ENCODE measurements at places on chromosomes 5 and 9.

DNA sequence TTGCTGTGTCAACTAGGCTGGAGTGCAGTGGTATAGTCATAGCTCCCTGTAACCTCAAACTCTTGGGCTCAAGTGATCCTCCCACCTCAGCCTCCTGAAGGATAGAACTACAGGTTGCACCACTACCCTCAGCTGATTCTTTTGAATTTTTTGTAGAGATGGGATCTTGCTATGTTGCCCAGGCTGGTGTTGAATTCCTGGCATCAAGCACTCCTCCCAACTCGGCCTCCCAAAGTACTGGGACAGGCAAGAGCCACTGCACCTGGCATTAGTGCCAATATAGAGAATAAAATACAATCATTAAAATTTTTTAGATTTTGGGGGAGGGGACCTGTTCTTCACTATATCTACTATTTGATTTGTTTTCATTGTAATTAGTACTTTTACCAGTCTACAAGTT lies 15.4 kb downstream of the PPIP5K2 start:
- no peak for DNase-seq

GRCh38 chr5:138840103-138840502 lies 35.0 kb downstream of the LRRTM2 start:
- DNase-seq: no peak

DNA sequence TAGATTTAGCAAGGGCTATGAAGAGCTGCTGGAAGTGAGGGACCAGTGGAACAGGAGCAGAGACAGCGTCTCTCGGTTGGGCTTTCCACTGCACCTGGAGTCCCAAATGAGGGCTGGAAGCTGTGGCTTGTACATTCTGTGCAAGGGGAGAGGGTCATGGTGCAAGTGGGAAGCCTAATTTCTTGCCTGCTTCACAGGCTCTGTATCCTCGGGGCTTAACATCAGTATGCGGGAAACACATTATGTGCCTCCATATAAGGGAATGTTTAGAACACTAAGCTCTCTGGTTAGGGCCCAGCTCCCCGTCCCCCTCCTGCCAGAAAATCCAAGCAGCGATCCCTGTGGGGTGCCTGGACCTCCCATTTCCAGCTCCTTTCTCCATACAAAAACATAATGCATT lies 89.0 kb upstream of the NIPAL4 start:
- no peak for DNase-seq

- no peak for DNase-seq
These were observed 33.5 kb upstream of the SUB1 start for GRCh38 chr5:32551865-32552264.

DNA sequence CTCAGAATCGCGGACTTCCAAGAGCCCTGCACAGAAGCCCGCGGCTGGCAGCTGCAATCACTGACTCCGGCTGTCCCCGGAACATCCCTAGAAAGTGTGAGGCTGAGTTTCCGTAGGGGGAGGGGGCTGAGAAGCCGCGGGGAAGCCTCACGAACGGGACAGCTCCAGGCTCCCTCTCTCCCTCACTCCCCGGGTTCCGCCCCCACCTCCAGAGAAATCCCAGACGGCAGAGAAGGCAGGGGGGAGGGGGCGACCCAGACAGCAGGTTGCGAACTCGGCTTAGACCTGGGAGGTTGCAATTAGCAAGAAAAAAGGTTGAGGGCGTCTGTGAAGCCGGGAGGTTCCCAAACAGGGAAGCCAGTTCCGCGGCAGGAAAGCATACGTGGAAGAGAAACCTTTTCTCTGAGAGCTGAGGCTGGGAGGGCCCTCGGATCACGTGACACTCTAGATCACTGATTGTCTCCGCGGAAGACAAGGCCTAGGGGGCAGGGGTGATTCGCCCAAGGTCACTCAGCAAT lies 73.8 kb upstream of the CPLX2 start:
- no peak for DNase-seq

DNA sequence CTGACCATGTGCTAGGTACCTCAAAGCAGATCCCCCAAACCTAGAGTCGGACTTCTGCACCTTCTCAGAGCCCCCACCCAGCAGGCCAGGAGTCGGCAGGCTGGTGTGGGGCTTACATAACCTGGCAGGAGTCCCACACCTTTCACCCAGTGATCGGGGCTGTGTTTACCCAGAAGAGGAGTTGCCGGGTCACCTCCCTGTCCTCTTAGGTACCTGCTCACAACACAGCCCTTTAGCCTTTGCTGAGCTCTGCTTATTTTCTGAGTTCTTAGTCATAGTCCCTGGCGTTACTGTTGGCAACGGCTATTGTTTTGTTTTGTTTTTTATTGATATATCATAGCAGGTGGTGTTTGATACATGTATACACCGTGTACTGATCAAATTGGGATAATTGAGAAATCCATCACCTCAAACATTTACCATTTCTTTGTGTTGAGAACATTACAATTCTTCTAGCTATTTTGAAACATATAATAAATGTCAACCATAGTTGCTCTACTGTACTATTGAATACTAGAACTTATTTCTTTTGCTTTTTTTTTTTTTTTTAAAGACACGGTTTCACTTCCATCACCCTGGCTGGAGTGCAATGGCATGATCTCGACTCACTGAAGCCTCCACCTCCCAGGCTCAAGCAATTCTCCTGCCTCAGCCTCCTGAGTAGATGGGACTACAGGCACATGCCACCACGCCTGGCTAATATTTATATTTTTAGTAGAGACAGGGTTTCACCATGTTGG lies 10.4 kb upstream of the EEIG1 start:
- no peak for DNase-seq

DNA sequence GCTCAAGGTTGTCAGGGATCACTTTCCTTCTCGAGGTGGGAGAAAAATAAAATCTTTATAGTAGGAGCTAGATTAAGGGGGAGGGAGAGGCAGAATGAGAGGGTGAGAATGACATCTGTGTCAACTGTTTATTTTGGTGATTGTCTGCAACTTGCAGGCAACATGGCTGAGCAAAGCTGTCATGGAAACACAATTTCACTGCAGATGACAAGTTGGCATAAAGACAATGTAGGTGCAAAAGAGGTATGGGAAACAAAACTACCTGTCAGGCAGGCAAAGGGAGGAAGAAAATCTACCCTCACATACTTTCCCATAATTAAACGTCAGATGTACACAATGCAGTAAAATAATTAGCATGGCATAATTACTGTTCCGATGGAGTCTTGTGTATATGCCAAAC lies 167.4 kb downstream of the SLIT3 start:
- no peak for DNase-seq

DNA sequence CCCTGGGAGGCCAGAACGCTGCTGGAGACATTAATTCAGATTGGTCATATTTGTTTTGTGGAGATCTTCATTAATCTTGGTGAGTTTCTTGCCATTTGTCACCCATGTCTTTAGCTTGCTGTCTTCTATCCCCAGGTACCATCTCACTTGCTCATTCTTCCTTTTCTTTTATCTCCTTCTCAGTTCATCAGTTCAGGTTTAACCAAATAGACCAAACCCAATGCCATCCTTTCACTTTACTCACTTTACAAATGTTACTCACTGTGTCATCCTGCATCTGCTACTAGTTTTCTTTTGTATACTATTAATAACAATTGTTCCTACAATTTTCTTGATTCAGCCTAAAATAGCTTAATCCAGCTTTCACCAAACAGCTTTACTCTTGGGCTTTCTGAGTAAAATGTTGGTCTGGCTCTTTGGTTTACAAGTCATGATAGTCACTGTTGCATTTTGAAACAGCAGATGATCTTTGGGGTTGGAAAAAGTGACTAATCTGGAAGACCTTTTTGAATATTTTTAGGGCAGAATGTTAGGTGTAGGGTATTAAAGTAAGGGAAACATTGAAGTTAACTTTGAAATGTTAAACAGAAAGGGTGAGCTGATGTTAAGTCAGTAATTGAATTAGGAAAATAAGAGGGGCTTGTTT lies 246.9 kb downstream of the ZSWIM6 start:
- DNase-seq: no peak

DNA sequence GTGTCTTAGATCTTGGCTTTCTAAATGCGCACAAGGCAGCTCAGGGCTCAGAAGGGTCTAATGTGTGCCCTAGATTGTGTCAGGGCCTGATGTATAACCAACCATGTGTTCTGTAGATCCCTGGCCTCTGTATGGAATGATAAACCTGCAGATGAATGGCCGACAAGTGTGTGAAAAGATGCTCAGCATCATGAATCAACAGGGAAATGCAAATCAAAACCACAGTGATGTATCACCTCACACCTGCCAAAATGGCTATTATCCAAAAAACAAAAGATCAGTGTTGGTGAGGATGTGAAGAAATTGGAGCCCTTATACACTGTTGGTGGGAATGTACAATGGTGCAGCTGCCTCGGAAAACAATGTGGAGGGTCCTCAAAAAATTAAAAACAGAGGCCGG lies 489.8 kb downstream of the SEMA5A start:
- DNase-seq: no peak

GRCh38 chr5:169268019-169268418 lies 32.9 kb downstream of the SLIT3 start:
- DNase-seq: no peak

- DNase-seq: no peak
These were observed 170.4 kb upstream of the TBCA start for GRCh38 chr5:77946381-77947040.

DNA sequence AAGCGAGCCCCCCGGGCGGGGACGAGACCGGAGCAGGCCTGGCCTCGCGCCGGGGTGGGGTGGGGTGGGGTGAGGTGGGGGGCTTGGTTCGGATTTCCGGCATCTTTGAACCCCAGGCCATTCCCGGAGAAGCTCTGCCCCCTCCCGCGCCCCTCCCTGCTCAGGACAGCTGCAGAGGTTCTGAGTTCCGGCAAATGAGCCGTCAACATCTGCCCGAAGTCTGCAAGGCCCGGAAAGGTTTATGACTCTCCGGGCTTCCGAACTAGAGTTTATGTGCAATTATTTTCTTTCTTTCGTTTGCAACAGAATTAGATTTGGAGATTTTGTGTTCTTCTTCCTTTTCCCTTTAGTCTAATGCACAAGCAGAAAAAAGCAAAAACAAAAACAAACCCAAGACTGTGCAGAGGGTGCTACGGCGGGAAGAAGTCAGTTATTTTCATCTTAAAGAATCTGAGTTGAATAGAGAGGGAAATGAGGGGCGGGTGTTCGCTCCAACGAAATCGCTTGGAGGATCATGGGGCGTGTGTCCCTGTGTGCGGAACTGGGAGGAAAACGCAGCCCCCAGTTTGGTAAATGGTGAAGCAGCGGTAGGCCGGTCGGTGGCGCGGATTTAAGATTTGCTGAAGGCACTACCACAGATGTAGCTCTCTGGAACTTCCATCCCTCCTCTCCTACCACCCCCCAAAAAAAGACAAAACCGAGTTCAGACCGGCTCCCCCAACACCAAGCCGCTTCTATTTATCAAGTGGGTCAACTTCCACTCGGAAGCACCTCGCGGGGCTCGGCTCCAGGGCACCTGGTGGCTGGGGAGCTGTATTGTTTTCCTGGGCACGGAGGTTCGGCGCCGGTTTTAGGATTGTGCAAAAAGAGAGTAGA lies 4.8 kb downstream of the LHX2 start:
- DNase-seq: no peak
